ENCODE measurements at places on chromosomes 16 and 17.

DNA sequence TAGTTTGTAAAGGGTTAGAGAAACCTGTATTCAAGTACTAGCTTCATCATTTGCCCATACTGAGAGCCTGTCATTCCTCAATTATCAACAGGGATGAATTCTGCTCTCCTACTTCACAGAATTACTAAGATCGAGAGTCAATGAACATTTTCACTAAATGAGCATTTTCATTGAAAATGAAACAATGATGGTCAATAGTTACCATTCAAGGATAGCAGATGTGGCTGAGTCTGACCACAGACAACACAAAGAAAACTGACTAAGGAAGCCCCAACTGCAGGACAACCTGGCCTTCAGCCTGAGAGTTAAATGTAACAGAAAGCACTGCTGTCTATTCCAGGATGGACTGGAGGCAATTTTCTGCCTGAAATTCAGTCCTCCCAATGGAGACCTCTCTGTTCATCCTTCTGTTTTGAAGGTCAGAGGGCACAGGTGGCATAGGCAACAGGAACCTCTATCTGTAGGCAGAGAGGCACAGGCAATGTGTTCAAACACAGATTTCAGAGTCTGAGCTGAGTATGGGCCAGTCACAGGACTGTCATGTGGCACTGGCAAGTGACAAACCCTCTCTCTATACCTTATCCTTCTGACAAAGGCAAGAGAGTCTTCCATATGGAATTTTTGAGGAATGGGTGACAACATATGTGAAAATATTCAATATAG, 19.5 kb downstream of the TRAF4 start:
- DNase-seq: no peak

- peak; percentile 81 for DNase-seq
Observed at GRCh38 chr17:17919169-17920107, 52.8 kb downstream of the TOM1L2 start.

DNA sequence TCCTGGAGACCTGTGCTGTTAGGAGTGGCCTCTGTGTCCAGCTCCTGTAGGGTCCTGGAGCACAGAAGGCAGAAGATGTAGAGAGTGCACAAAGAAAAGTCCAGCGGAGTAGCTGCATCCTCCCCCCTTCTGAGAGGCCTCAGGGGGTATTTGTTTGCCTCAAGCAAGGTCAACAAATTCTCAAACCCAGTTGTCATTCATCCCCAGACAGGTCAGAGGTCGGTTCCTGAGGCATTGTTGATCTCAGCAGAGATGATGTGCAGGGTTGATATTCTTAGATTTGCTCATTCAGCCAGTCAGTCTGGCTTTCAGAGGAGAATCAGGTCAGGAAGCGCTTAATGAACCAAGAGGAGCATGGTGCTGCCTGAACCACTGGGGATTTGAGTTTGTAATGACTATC, 8.3 kb upstream of the RBFOX1 start:
- no peak for DNase-seq

DNA sequence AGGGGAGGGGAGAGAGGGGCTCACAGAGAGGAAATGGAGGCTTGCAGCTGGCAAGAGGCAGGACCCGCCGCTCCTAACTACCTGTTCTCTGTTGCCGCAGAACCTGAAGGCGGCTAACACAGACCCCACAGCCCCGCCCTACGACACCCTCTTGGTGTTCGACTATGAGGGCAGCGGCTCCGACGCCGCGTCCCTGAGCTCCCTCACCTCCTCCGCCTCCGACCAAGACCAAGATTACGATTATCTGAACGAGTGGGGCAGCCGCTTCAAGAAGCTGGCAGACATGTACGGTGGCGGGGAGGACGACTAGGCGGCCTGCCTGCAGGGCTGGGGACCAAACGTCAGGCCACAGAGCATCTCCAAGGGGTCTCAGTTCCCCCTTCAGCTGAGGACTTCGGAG, 39.0 kb upstream of the CDH1 start:
- no peak for DNase-seq

DNA sequence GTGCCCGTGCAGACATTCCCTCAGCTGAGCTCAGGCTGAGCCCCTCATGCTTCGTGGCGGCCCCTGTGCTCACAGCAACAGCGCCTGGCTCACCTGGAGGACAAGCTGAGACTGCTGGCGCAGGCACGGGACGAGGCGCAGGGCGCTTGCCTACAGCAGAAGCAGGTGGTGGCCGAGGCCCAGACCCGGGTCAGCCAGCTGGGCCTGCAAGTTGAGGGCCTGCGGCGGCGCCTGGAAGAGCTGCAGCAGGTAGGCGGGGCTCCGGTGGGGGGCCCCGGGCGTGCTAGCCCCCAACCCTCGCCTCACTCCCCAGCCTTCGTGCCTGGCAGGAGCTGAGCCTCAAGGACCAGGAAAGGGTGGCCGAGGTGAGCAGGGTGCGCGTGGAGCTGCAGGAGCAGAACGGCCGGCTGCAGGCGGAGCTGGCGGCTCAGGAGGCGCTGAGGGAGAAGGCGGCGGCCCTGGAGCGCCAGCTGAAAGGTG, 1.4 kb upstream of the RAC3 start:
- DNase-seq: no peak

- DNase-seq: peak; percentile 23
Observed at GRCh38 chr16:88649924-88650748, 717 bp downstream of the CYBA start.

DNA sequence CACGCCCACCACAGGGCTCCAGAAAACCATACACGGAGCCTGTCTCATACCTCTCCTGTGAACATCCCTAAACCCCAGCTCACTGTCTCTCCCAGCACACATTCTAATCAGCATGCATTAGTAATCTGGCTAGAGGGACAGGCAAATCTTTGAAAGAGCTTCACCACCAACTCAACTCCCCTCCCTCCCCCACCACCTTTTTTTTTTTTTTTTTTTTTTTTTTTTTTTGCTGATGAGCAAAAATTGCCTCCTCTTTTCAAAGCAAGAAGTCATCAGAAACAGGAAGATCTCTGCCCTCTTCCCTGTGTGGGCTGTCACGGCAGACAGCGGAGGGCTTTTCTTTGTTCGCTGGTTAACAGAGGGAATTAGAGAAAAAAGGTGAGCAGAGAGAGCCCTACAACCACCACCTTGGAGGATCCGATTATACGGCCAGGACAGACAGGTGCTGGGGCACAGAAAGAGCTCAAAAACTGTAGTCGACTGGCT, 19.9 kb downstream of the GAS7 start:
- DNase-seq: no peak

GRCh38 chr17:75128694-75129505, 2.6 kb downstream of the NT5C start:
- DNase-seq: no peak

DNA sequence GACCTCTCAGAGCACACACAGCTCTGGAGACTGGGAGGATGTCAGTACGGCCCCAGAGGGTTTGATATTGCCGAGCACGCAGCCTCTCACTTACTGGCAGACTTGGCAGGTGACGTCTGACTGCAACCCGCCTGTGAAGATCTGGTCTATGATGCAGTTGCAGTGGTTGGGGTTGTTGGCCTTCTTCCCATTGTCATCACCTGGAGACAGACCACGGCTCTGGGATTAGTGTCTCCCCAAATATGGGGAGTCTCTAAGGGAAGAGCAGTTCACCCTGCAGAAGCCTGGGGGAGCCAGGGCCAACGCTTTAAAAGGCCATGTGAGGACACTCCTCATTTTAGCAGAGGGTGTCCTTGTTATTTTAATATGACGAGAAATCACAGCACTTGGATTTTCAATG, 30.1 kb downstream of the USP22 start:
- DNase-seq: no peak

DNA sequence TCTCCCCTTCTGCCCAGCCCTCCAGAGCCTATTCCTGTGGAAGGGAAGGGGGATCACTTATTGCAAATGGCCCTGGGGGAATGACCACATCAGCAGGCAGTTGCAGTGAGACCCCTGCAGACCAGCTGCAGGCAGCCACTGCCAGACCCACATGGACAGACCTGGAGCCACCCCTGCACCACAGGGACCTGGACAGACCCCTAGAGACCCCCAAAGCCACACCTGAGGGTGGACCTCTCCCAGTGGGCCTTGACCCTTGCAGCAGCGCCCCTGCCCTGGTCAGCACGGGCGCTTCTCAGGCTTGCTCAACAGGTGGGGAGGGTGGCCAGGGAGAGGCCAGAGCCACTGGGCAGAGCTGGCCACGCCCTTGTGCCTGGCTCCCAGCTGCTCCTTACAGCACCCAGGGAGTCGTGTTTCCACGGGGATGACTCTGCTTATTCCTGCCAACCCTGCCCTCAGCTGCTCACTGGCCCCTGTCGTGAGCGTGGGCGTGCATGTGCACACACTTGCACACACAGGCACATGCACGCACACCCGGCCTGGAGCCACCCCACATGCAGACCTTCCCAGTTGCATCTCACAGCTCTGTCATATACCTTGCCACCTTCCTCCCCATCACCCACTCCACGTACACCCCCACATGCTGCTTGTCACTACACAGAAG, 1.3 kb upstream of the SCN4A start:
- DNase-seq: peak; percentile 53
